ENCODE measurements at places on chromosomes 12 and 14.

DNA sequence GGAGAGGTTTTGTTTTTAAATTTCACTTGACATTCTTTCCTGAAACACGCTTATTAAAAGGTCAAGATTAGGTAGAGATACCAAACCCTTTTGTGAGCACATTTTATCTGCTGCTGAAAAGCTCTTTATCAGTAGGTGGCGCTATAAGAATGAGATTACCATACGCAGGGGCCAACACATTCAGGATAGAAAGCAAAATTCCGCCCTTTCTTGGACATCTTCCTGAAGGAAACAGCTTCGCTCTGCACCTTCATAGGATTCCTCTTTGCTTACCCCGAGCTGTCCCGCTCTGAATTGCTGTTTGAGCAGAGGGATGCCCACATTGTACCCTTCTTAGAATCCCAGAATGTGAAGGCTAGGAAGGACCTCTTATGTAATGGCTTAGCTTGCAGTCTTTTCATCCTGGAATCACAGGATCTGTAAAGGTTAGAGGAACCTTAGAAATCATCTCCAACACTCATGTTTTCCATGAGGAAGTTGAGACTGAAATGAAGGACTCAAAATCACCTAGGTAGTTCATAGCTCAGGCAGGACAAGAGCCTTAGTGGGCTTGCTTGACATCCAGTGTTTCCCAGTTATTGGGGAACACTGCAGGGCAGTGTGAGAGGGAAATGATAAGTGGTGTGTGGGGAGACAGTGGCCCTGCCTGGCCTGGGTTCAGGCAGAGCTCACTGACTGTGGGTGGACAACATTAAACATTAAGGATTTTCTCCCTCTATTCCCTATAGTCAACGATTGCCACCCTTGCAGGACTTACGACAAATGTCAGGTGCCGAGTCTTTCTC, 38.7 kb upstream of the CRY1 start:
- DNase-seq: no peak

- DNase-seq: no peak
Measured at GRCh38 chr14:72165229-72165698, 233.0 kb downstream of the RGS6 start.

GRCh38 chr12:2295941-2296461, 243.2 kb downstream of the CACNA1C start:
- no peak for DNase-seq

- peak; percentile 95 for DNase-seq
Measured at GRCh38 chr14:72925815-72926291, 411 bp upstream of the DCAF4 start.

- DNase-seq: no peak
Measured at GRCh38 chr12:2333491-2334195, 280.9 kb downstream of the CACNA1C start.

DNA sequence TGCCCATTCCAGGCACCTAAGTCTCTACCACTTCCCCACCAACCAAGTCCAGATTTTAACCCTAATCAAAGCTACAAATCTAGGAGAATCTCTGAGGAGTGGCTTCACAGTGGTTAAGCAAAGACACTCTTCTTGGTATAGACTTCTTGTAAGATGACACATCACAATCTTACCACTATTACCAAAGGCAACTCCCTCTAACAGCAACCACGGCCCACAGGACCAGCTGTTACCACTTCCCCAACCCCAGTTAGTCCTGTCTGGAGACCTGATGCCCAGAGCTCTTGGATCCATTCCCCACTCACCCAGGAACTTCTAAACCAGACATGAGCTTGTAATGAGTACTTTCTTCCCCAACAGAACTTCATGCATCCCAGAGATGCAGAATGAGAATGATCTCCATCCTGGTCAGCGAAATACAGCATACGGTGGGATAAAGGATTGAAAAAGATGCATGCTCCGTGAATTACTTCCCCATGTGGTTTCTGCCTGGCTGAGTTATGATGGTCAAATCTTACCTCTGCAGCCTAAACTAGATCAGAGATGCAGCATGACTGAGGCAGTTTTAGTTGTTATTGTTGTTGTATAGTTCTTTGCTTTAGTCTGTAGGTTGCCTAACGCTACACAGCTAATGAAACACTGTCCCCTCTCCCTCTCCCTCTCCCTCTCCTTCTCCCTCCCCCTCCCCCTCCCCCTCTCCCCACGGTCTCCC, 87.7 kb upstream of the FOXN3 start:
- DNase-seq: peak; percentile 43

DNA sequence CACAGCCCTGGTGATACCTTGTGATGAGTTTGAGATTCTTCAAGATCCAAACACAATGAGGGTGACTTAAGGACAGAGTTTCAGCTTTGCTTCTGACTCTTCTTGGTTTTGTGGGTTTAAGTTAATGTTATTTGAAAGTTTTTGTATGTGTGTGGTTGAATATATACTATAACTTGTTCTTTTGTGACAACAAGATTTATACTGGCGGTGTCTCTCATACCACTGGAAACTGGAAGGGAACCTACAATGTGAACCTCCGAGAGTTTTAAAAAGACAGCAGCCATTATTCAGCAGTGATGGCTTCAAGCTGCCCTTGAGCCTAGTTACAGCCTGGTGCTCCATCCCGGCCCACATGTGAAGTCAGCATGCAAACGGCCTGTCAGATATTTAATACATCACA, 87.9 kb upstream of the IGF1 start:
- no peak for DNase-seq

DNA sequence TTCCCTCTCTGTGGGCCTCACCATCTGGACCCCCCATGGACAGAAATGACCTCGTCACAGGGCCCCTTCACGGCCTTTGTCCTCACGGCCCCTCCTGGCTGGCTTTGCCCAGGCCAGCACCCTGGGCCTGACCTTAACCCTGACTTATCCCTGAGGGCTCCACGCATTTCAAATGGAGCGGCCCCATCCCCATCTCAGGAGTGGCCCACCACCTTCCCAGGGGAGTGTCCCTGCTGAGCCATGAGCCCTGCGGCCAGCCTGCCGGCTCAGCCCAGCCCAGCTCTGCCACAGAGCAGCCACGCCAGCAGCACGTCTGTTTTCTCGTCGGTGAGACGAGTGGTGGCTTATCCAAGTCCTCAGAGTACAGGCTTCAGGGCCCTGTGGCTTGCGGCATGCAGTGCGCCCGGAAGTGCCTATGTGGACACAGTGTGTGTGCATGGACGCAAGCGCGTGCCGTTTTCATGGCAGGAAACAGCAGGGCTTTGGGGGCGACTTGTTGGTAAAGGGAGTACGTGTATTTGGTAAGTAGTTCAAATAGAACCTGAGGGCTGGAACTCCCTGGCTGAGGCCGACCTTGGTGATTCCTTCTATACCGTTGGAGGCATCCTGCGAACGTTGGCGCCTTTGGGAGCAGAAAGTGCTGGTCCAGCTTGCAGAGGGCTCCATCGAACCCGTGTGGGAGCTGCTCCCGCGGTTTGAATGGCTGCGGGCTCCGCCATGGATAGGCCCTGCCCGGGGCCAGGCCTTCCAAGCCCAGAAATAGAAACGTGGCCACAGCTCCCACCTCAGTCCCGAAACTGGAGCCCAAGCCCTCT, 52.1 kb downstream of the LRCOL1 start:
- DNase-seq: no peak

GRCh38 chr12:57965766-57966165, 24.4 kb downstream of the ATP23 start:
- DNase-seq: no peak

- no peak for DNase-seq
Measured at GRCh38 chr12:2477009-2477766, 317.6 kb upstream of the FKBP4 start.

DNA sequence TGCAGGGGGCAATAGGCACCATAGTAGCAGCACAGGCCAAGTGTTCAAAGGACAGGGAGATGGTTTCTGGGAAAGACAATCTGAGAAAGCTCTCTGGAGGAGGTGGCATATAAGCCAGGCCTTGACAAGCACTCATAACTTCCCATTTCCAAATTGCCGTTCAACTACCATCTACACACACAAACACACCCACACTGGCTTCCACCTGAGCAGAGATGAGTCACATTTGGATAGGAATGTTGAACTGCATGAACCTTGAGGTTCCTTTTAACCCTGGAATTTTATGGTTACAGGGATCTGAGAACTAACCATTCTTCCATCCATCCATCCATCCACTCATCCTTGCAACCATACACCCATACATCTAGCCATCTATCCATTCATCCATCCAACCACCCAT, 86.6 kb downstream of the KSR2 start:
- no peak for DNase-seq

DNA sequence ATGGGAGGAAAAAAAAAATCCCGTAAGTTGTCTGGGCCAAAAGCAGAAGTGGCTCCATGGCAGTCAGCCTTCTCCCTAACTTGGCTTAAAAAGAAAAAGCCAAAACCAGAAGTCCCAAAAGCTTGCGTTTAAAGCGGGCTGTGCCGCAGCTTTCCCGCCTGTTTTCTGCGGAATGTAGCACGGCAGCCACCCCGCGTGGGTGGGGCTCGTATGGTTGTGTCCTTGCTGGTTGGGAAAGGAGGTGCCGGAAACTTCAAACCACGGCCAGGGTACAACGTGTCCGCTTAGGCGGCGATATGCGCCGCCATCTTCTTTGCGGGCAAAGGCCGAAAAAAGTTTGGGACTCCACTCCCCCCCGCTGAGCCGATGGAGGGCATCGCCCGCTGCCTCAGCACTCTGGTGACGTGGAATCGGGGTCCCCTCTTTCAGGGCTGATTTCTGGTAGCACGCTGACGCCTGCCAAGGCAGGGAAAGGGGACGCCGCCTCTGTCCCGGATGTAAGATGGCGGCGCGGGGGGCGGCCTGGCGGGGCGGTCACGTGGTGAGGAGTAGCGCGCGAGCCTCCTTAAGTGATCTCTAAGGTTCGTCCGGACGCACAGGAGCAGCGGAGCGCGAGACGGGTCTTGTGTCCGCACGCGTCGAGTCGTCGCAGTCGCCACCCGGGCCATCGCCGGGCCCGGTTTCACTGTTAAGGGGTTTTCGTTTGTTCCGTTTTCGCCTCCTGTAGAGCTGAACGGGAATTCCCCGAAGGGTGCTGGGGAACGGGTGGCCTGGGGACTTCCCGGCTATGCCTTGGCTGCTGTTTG, 135.8 kb downstream of the MON2 start:
- peak; percentile 97 for DNase-seq

GRCh38 chr12:48946205-48946604, 11.1 kb downstream of the ARF3 start:
- DNase-seq: no peak

- DNase-seq: no peak
Measured at GRCh38 chr14:74836251-74836960, 39.5 kb downstream of the PROX2 start.

DNA sequence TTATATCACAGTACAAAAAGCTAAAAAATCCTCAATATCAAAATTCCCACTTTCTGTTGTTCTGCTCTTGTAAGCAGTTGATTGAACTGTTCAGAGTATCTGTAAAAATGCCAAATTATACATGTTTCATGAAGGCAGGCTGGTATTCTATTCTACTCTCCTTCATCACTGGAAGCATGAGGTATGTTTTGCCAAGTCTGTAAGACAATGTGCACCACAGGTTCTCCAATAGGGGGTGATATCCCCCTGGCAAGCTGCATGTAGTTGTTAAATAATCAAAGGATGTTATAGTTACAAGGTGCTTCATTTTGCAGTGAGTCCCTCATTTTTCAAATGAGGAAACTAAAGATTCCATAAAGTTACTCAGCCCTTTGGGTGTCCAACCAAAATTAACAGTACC, 15.1 kb upstream of the NEK9 start:
- no peak for DNase-seq

- no peak for DNase-seq
Measured at GRCh38 chr12:108484431-108484830, 30.6 kb upstream of the FICD start.

- DNase-seq: no peak
Measured at GRCh38 chr12:2228535-2228934, 175.7 kb downstream of the CACNA1C start.

DNA sequence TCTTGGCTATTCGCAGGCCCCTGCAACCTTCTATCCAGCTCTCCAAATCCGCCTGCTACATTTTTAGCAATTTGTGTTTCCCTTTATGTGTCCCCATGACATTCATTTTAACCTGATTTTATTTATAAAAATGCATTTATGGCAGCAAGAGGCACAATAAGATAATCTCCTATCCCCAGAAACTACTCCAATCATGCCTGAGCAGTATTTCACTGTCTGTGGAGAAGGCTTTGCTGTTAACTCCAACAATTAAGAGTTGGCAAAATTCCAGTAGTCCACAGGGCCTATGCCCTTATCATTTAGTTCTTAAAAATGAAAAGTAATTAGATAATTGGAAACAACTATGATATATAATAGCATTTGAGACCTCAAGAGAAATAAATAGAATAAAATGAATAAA, 462.4 kb downstream of the TRHDE start:
- DNase-seq: no peak

- DNase-seq: peak; percentile 56
Measured at GRCh38 chr12:124365726-124366430, 71.0 kb downstream of the RFLNA start.

GRCh38 chr12:96462571-96463280, 26.7 kb upstream of the CFAP54 start:
- DNase-seq: no peak

- peak; percentile 84 for DNase-seq
Measured at GRCh38 chr14:93787465-93788292, 606 bp downstream of the PRIMA1 start.

GRCh38 chr12:67453191-67453590, 184.0 kb downstream of the CAND1 start:
- no peak for DNase-seq
